AG08396 (cell line): ENCODE measurements at places on chromosomes 12 and 14.

DNA sequence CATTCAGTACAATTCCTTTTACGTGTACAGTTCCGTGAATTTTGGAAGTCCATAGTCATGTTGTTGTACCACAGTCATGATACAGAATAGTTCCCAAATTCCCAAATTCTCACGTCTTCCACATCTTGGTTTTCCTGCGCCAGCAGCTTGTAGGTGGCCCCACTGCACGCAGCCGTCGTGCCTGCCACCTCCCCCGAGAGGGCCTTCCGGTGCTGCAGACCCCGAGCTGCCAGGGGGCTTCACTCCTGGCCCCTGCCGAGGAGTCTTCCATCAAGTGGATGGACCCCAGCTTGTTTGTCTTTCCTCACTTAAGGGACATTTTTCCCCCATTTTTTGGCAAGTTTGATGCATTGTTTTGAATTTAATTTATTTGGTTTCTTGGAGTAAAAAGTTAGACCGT, 16.8 kb downstream of the MTA1 start:
- no peak for DNase-seq

GRCh38 chr14:90574188-90575131, 177.6 kb downstream of the CALM1 start:
- DNase-seq: no peak

DNA sequence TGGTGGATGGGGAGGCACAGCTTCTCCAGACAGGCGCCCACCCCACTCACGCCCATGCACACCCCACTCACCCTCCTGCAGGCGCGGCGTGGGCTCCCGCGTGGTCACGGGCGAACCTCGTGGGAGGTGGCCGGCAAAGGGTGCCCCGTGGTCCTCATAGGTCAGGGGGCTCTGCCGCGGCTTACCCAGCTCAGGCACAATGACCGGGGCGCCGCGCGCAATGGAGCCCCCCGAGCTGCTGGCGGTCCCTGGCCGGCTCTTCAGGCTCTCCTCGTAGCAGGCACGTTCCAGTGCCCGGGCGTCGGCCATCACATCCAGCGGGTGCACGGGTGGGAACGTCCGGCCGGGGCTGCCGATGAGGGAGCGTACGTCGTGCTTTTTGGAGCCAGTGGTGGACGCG, 49.6 kb downstream of the RFLNA start:
- DNase-seq: no peak

GRCh38 chr12:87985069-87985675, 44.0 kb downstream of the C12orf50 start:
- DNase-seq: no peak

DNA sequence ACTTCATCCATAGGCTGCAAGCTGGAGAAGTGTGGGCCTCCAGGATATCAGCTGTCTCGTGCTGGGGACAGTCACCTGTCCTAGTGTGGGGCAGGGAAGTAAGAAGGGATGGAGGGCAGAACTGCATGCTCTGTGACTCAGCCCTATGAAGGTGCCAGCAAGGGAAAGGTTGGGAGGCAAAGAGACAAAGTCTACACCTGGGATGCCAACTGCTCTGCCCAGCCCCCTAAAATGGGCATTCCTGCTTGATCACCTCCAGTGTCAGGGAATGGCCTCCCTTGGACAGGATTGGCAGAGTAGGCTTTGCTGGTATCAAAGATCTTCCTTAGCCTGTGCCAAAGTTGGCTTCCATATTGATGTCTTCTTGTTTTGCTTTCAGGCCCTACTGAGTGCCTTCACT, 335.0 kb downstream of the BCL11B start:
- no peak for DNase-seq

GRCh38 chr12:6825398-6826124, 2.6 kb upstream of the P3H3 start:
- DNase-seq: peak; percentile 94

GRCh38 chr14:75167325-75167724, 9.1 kb downstream of the TMED10 start:
- no peak for DNase-seq

DNA sequence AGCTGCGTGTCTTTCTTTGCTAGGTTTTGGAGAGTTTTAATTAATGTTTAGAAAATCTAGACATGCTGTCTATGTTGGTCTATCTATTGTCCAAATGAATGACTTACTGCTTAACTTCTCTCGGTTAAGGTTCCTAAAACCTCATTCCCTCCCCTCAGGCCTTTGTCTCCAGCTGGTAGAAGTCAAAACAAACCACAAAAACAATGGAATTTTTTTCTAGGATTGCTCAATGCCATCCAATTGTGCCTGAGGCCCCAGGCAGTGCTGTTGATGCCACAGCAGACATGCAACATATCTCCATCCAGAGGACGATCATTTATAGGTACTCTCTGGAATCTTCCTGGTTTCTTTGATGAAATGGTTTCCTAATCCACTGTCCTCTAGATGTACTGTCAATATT, 448.2 kb upstream of the TBX3 start:
- peak; percentile 11 for DNase-seq

GRCh38 chr12:65618588-65618987, 205.7 kb upstream of the HMGA2 start:
- no peak for DNase-seq

DNA sequence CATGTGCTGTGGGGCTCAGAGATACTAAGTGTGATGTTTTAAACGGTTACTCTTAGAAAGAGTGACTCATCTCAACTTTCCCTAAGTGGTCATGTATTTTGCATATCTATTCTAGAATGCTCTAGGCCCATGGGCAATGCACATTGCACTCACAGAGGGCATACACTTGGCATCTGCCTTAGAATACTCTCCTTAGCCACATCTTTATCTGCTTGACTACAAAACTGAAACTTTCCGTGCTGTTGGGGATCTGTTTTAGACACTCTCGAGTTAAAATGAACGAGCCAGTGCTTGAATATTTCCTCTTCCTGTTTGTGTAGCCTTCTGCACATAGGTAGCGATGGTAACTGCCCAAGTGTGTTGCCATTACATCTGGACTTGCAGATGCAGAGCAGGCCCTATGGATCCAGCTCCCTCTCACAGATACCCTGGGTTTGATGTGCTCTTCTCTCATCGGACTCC, 180.5 kb downstream of the CAND1 start:
- no peak for DNase-seq
